ENCODE measurements at places on chromosomes 16 and 17. TPM values are rescaled to one million over a fixed set of nuclear protein-coding genes. Genes with fewer than 3 reads are reported as not detected.

GRCh38 chr17:11953924-11954323 is 43.4 kb downstream of the ZNF18 start:
- H3K27ac ChIP-seq: no peak overlapping the region
- H3K4me3 ChIP-seq: no peak overlapping the region
- no peak for DNase-seq
- H3K36me3 ChIP-seq: peaks cover 4% of the 10 kb centered on the region
- H3K4me1 ChIP-seq: no peaks in the 10 kb centered on the region

GRCh38 chr17:74882517-74883240 is 9.9 kb upstream of the FDXR start:
- H3K36me3 ChIP-seq: no peaks in the 10 kb centered on the region
- H3K27me3 ChIP-seq: peaks cover 19% of the 10 kb centered on the region
- DNase-seq: no peak

- no peak overlapping the region for H3K4me3 ChIP-seq
- H3K27ac ChIP-seq: no peak overlapping the region
- peaks cover 7% of the 10 kb centered on the region for H3K4me1 ChIP-seq
- DNase-seq: no peak
- peaks cover 3% of the 10 kb centered on the region for H3K36me3 ChIP-seq
Measured at GRCh38 chr17:51083981-51084380, 36.7 kb downstream of the SPAG9 start.

- DNase-seq: no peak
- no peaks in the 10 kb centered on the region for H3K27me3 ChIP-seq
- H3K4me3 ChIP-seq: no peak overlapping the region
- H3K27ac ChIP-seq: no peak overlapping the region
- peaks cover 2% of the 10 kb centered on the region for H3K4me1 ChIP-seq
Measured at GRCh38 chr16:69741951-69742904, 12.5 kb downstream of the NOB1 start.

- no peaks in the 10 kb centered on the region for H3K36me3 ChIP-seq
- no peaks in the 10 kb centered on the region for H3K27me3 ChIP-seq
- no peak for DNase-seq
Measured at GRCh38 chr17:5793157-5793556, 208.8 kb upstream of the NLRP1 start.

KRTAP9-4 gene
- not detected for polyA plus RNA-seq

DNA sequence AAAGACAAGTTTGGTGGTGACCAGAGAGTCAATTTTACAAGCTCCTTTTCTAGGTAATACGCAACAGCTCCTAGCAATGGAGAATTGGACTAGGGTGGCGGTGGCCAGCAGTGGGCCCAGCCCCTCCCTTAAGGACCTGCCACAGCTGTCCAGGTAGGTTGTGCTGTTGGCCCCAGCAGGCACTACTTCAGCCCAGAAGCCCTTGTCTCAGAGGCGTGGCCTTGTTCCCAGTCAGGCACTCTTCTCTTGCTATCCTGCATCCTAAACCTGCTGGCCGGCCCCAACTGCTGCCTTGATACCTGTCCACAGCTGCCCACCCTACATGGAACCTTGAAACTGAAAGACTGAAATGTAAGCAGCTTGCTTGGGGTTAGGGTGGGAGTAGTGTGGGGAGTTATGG is 989 bp upstream of the GALK1 start:
- no peak overlapping the region for H3K4me3 ChIP-seq
- no peaks in the 10 kb centered on the region for H3K36me3 ChIP-seq
- H3K27ac ChIP-seq: peak overlapping the region; percentile 72
- no peak for DNase-seq
- H3K27me3 ChIP-seq: no peaks in the 10 kb centered on the region

DNA sequence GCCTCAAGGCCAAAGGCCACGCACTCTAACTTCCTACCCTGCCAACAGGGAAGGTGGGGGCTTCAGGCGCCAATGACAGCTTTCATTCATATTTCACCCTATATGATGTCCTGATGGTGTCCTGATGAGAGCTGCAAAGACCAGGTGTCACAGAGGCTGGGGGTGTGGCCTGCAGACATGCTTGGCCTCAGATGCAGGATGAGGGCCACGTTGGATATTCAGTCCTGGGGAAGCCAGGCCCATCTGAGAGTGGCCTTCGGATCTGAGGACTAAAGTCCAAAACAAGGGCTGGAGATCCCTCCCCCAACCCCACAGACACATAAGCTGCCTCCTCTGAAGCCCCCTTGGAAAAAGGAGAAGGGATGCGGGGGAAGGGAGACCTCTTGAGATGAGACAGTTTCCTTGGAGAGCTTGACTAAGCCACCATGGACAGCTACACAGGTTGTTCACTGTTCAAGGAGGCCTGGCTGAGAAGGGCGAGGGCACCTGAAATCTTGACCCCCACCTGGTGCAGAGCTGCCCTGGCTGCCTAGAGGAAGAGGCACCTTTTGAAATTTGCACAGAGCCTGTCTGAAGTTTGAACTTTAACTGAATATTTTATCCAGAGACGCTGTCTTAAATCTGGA is 24.3 kb upstream of the GSG1L start:
- H3K27me3 ChIP-seq: no peaks in the 10 kb centered on the region
- no peak overlapping the region for H3K4me3 ChIP-seq
- H3K27ac ChIP-seq: no peak overlapping the region
- no peaks in the 10 kb centered on the region for H3K4me1 ChIP-seq
- H3K36me3 ChIP-seq: no peaks in the 10 kb centered on the region
- DNase-seq: no peak

DNA sequence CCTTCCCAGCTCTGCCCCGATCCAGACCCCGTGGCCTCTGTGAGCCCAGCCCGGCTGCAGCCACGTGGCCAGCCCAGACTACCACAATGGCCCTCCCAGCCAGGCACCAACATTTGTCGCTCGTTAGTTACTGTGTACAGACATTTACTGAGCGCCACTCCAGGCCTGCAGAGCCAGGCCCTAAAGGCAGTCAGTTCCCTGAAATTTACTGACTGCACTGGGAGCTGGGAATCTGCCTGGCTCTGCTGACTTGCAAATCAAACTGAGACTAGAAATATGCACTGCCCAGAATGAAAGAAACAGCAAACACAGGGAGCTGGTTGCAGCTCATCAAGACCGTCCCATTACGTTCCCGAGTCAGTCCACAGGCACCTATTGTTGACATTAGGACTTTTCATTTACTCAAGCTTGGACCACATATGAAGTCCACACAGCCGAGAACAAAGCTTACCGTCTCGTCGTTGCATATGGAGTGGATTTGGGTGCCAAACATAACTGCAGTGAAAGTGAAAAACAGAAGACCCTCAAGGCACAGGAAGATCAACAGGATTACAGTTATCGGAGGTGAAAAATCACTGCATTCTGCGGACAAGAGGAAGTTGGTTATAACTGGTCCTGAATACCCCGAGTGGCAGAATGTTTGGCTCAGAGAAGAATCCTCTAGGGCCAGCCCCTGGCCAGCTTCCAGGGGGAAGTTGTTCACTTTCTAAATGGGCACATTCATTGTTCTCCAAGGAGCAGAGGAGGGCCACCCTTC is 34.5 kb downstream of the ZDHHC7 start:
- peak overlapping the region; percentile 29 for H3K27ac ChIP-seq
- no peak overlapping the region for H3K4me3 ChIP-seq
- H3K27me3 ChIP-seq: no peaks in the 10 kb centered on the region
- peak; percentile 32 for DNase-seq
- H3K36me3 ChIP-seq: peaks cover 36% of the 10 kb centered on the region
- H3K4me1 ChIP-seq: no peaks in the 10 kb centered on the region

DNA sequence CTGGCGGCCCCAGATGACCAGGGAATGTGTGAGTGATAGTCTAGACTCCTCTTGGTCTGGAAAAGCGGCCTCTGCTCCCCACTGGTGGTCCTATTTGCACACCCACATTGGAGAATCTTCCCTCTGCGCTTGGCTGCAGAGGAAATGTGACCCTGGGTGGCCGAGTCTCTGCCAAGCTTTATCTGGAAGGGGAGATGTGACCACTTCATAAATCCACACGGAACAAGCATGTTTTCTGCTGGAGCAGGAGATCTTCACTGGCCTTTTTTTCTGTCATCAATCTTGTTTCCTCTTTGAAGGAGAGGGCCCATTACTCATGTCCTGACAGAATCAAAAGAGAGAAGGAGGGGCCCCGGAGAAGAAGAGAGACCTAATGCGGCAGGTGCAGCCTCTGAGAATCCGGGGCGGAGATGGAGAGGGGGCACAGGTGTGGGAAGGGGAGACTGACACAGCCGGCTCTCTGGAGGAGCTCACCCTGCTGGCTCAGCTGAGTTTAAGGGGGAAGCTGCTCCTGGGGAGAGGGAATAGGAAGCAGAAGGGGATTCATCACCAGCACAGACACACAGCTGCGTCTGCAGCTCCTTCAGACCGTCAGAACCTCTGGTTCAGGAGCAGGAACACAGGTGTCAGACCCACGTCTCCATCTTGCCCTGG is 116.3 kb downstream of the SOX9 start:
- H3K4me1 ChIP-seq: peaks cover 2% of the 10 kb centered on the region
- H3K36me3 ChIP-seq: no peaks in the 10 kb centered on the region
- H3K27me3 ChIP-seq: no peaks in the 10 kb centered on the region
- DNase-seq: peak; percentile 76

CD300LG gene
- 3.6 TPM for polyA plus RNA-seq

- no peak overlapping the region for H3K4me3 ChIP-seq
- H3K4me1 ChIP-seq: no peaks in the 10 kb centered on the region
- H3K27me3 ChIP-seq: no peaks in the 10 kb centered on the region
- H3K27ac ChIP-seq: no peak overlapping the region
- DNase-seq: no peak
- no peaks in the 10 kb centered on the region for H3K36me3 ChIP-seq
Measured at GRCh38 chr16:52727441-52727840, 180.5 kb upstream of the TOX3 start.

- H3K4me3 ChIP-seq: no peak overlapping the region
- peaks cover 72% of the 10 kb centered on the region for H3K4me1 ChIP-seq
- DNase-seq: no peak
- no peaks in the 10 kb centered on the region for H3K36me3 ChIP-seq
- H3K27ac ChIP-seq: no peak overlapping the region
- no peaks in the 10 kb centered on the region for H3K27me3 ChIP-seq
Measured at GRCh38 chr17:77420095-77420803, 279.5 kb downstream of the SEC14L1 start.

DNA sequence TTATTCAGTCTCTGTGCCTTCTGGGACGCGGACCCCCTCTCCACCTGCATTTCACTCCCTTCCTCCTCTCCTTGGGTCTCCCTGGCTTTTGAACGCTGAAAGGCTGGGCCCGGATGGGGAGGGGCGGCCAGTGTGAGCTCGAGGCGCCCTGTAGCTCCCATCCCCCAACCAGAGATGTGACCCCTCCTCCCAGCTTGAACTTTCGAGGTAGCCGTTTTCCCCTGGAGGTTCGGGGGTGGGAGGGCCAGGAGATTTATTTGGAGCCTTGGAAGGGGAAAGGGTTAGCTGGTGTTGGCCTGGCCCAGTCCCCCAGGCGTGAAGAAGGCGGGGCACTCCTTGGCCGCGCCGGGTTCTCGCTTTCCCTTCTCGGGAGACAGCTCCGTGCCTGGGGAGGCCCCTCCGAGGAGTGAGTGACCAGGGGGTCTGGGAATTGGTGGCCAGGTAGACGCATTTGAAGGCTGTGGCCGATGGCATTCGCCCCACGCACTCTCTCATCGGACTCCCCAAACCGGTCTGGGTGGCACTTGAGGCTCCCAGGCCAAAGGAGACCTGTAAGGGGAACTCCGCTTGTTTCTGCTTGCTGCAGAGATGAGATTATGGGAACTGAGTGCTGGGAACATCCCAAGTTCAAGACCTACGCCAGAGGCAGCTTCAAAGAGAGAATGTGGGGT is 942 bp downstream of the LDAF1 start:
- peak; percentile 46 for DNase-seq
- peak overlapping the region; percentile 74 for H3K27ac ChIP-seq
- peaks cover 40% of the 10 kb centered on the region for H3K4me1 ChIP-seq
- H3K27me3 ChIP-seq: no peaks in the 10 kb centered on the region
- peak overlapping the region; percentile 66 for H3K4me3 ChIP-seq

GRCh38 chr17:59950049-59950448 is 14.5 kb downstream of the RNFT1 start:
- H3K27ac ChIP-seq: no peak overlapping the region
- no peaks in the 10 kb centered on the region for H3K4me1 ChIP-seq
- H3K36me3 ChIP-seq: peaks cover 12% of the 10 kb centered on the region
- no peak for DNase-seq
- no peak overlapping the region for H3K4me3 ChIP-seq
- H3K27me3 ChIP-seq: no peaks in the 10 kb centered on the region

ANKS4B gene
- not detected for polyA plus RNA-seq

- H3K36me3 ChIP-seq: no peaks in the 10 kb centered on the region
- H3K4me1 ChIP-seq: peaks cover 12% of the 10 kb centered on the region
- H3K27ac ChIP-seq: no peak overlapping the region
- H3K4me3 ChIP-seq: no peak overlapping the region
Measured at GRCh38 chr17:46264456-46265198, 30.3 kb upstream of the LRRC37A start.

- H3K27ac ChIP-seq: peak overlapping the region; percentile 66
- DNase-seq: no peak
- H3K4me3 ChIP-seq: no peak overlapping the region
- H3K36me3 ChIP-seq: no peaks in the 10 kb centered on the region
Measured at GRCh38 chr17:58630883-58631522, 60.8 kb downstream of the TEX14 start.

MFAP4 gene
- polyA plus RNA-seq: 45.7 TPM

NTN3 gene
- polyA plus RNA-seq: not detected
